ENCODE measurements at places on chromosomes 4 and X. TPM values are rescaled to one million over a fixed set of nuclear protein-coding genes. Genes with fewer than 3 reads are reported as not detected.

The DKK2 gene
- not detected for total RNA-seq

The PCYT1B gene
- total RNA-seq, result not detected

The HELT gene
- total RNA-seq, result not detected

The CT83 gene
- not detected for total RNA-seq

The GATA1 gene
- not detected for total RNA-seq

The GAGE13 gene
- not detected for total RNA-seq

The NAP1L2 gene
- 2.6 TPM for total RNA-seq

The NR0B1 gene
- 189 TPM for total RNA-seq

The ERAS gene
- total RNA-seq, result not detected

The KLKB1 gene
- total RNA-seq, result not detected

The FAM114A1 gene
- 63.7 TPM for total RNA-seq

The FGF2 gene
- 26.6 TPM for total RNA-seq

The ARAP2 gene
- total RNA-seq, result 2.1 TPM

The GRID2 gene
- not detected for total RNA-seq

Data from Caki2 (cell line).